Stimulated activated CD4-positive, alpha-beta T cell treated with anti-CD3 and anti-CD28 coated beads, Interleukin-1b, Interleukin-23, amount 100 ng/mL, for 48 hours (primary cell): ENCODE measurements at places on chromosomes 13 and 19.

DNA sequence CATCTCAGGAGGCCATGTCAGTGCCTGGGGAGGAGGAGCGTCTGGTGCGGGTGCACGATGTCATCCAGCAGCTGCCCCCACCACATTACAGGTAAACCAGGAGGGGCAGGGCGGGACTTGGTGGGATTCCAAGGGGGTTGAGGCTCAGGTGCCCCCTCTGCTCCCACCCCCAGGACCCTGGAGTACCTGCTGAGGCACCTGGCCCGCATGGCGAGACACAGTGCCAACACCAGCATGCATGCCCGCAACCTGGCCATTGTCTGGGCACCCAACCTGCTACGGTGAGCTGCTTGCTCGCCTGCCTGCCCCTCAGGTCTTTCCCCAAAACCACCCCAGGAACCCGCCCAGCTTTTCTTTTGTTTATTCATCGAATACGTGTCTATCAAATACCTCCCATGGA lies 7.2 kb downstream of the ARHGAP33 start:
- no peak for DNase-seq

- peak; percentile 25 for DNase-seq
Observed at GRCh38 chr19:16328824-16329482, 4.3 kb downstream of the KLF2 start.

DNA sequence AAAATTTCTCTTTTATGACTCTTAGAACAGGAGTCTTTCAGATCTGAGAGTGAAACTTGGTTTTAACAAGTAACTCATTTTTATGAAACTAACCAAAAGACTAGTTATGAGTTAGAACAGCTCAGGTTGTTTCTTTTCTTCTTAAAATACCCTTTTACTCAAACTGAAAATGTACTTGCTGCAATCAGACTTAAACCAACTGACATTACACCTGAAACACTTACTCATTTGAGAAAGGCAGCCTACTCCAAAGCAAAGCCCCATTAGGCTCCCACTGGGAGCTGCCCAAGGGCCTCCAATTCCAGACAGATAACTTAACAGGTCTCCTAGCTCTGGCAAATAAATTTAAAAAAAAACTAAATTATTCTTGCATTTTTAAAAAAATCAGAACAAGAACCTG lies 3.6 kb downstream of the FOXO1 start:
- no peak for DNase-seq

DNA sequence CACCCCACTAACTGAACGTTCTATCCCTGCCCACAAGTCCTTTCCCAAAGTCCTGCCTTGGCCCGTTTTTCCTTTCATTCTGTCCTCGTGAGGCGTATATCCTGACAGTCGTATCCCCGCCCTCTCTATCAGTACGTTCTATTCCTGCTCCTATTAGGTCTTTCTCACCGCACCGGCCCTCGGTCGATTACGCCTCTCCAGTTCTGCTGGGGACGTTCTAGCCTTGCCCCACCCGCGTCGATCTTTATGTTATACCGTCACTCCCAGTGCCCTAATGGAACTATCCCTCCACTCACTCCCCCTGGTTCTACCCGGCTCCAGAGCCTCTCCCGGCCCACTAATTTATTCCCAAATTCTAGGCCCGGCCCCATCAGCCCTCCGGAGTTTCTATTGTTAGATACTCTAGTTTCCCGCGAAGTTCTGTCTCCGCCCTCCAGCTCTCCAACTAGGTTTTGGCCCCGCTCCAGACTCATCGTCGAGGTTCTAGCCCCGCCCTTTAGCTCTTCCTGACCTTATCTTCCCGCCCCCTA lies 2.0 kb downstream of the PLAUR start:
- no peak for DNase-seq

DNA sequence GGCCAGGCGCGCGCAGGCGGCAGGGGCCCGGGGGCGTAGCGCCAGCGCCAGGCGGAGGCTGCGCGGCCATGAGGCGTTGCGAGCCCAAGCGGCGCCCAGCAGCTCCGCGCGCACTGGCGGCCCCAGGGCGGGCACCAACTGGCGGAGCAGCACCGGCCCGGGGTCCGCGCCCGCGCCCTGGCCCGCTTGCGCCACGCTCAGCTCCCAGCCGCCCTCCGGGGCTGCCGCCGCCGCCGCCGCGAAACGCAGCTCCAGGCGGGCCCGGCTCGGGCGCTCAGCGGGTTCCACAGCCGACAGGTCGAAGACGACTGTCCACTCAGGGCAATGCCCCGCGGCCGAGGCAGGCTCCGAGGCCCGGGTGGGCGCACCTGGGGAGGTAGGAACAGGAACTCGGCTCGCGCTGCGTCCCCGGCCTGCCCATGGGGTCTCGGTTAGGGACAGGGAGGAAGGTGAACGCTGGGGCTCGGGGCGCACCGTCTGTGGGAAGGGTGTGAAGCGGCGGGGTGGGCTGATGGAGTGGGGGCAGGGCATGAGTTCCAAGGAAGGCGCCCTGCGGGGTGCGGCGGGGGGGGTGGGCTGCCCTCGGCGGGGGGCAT lies 26.8 kb downstream of the CERS1 start:
- no peak for DNase-seq

DNA sequence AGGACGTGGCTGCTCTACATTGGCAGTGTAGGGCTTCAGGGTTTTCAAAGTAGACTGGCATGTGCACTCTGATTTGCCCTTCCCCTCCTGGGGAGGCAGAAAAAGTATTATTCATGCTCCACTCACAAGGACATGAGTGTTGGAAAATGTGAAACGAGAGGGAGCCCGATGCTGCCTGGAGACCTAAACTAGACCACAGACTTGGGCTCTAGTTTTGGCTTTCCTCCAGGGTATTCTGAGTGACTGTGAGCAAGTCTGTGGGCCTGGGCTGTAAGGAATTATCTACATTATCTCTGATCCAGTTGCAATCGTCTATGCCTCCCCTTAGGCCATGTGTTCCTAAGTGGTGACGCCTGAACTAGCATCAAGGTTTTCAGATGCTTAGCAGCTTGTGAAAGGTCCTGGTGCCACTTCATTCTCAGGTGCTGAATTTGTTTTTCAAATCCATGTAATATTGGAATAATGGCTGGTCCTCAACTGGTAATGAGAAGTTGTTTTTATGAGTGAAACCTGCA lies 55.0 kb downstream of the MRPL57 start:
- DNase-seq: no peak
